ENCODE measurements at places on chromosomes 4 and X.
A peak's percentile ranks its signal among the peaks of the same experiment; 100 is the strongest.

- DNase-seq: no peak
Observed at GRCh38 chrX:110691446-110691845, 104.2 kb downstream of the CHRDL1 start.

DNA sequence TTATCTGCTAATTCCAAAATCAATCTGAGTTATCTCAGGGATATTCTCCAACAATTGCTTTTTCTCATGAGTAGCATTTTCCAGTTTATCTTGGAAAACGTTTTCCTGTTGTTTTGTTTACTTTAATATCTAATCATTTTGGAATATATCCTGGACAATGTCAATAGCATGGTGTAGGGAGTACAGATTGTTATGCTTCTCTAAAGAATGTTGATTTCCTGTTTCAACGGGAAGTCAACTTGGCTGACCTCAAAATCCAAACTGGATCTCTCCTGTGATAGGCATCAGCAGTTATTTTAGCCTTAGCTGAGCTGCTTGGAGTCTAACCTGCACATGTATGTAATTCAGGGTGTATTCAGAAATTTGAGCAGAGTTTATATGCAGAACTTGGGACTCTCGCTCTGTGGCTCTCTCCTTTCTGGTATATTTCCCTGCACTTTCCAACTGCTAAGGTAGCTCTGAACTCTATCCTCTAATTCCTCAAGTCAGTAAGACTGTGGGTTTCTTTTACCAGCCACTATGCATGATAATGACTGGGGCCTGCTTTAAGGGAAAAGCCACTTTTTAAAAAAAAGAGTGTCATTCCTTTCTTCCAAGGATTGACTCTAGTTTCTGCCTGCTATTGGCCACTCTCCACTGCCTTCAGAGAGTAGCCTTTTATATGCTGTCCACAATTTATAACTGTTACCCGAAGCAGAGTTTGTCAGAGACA is 7.7 kb downstream of the PRSS48 start:
- no peak for DNase-seq

GRCh38 chrX:50432829-50433289 is 37.8 kb downstream of the DGKK start:
- DNase-seq: no peak

GRCh38 chr4:160350944-160351343 is 1248.1 kb downstream of the RAPGEF2 start:
- no peak for DNase-seq

GRCh38 chr4:134632056-134632455 is 430.5 kb upstream of the PABPC4L start:
- DNase-seq: no peak

GRCh38 chr4:92953462-92953861 is 649.7 kb downstream of the GRID2 start:
- no peak for DNase-seq

DNA sequence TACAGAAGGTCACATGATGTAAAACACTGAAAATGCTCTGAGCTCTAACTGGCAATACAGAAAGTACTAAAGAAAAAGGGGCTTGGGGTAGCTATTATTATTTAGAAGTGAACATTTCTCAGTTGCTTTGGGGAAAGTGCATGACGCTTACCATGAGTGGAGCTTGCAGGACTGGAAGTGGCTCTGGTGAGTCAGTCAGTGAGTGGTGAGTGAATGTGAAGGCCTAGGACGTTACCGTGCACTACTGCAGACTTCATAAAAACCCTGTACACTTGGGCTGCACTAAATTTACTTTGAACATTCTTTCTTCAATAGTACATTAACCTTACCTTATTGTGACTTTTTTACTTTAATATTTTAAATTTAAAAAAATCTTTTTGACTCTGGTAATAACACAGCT is 89.3 kb upstream of the ENPP6 start:
- peak; percentile 21 for DNase-seq

- DNase-seq: no peak
Observed at GRCh38 chrX:122625239-122625638, 558.8 kb upstream of the GRIA3 start.

- no peak for DNase-seq
Observed at GRCh38 chr4:41509451-41509866, 28.5 kb upstream of the LIMCH1 start.

DNA sequence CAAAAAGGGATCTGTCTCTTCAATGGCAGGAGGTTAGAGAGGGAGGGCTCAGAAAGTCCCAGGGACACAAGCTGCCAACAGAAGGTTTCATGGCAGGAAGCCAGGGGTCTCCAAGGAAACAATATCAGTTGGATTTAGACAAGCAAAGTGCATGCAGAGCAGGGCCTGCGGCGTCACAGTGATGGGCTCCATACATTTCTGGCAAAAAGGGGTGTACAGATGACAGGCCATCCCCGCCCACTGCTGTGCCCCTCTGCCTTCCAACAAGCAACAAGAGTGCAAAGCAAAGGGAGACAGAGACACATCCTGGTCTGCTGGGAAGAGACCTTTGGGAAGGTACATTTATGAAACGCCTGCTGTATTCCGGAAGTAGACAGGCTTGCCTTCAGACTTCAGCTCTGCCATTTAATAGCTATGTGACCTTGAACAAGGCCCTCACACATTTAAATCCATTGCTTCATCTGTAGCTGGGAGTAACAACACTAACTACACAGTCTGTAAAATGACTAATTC is 121.2 kb downstream of the AFAP1 start:
- no peak for DNase-seq

GRCh38 chr4:87056881-87057280 is 122.1 kb downstream of the AFF1 start:
- no peak for DNase-seq

GRCh38 chrX:136528645-136529315 is 3.2 kb upstream of the VGLL1 start:
- DNase-seq: no peak

DNA sequence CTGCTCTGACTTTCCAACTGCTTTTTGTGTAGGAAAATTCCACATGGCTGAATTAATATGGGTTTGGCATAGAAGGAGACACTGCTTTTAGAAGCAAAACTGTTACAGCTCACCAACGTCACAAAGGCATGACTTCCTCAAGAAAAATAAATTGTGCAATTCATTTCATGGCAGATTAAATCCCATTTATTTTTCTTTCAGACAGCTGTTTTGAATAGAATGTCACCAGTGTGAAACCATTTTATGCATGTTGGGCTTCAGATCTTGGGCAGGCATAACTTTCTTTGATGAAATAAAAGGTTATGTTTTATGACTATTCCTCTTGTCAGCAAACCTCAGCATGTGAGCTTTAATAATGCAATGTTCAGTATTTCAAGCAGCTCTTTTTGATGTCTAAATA is 542.8 kb downstream of the GALNTL6 start:
- no peak for DNase-seq

- DNase-seq: peak; percentile 42
Observed at GRCh38 chr4:100882661-100883060, 364.8 kb upstream of the EMCN start.

Data from MV-4-11 (cell line).